NCI-H524 (cell line): ENCODE measurements at places on chromosomes 3 and 15.

DNA sequence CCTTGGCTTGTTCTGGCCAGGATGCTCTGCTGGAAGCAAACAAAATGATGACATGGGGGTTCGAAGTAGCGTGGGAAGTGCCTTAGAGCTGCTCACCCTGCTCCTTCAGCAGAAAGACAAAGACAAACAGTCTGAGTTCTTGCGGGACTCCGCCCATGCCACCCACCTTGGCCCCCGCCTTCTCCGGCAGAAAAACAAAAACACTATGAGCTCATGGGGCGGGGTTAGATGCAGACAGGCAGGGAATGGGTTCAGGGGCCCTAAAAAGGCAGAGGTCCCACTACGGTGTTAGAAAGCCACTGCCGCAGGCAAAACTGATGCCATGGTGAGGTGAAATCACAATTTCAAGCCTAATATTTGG lies 9.7 kb upstream of the NCKIPSD start:
- DNase-seq, result no peak

GRCh38 chr3:133756716-133757694 lies 10.8 kb downstream of the TF start:
- DNase-seq, result peak; percentile 92

DNA sequence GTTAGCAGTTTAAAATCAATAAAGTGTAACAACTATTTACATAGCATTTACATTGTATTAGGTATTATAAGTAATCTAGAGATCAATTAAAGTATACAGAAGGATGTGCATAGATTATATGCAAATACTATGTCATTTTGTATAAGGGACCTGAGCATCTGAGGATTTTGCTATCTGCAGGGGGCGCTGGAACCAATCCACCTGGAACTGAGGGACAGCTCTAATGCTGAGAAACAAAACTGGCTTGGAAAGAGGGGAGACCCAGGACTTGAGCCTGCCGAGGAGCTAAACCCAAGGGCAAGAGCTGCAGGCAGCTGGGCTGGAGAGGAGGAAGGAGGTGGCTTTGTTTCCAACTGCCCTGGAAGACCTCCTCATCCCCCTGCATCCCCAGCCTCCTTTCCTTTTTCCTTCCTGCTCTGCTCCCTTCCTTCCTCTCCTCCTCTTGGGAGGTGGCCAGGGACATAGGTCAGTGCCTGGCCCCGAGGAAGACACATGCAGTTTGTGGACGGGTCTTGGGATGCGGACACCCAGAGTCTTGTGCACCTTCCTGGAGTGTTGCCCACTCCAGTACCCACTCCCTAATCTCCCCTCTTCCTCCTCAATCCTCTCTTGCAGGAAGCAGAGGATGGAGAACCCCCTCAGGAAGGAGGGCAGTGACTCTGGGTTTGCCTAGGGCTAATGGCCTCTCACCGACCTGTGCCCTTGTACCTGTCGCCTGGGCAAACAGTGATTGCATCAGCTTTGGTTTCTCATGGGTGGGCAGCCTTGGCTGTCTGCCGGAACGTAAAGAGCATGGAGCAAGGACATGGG lies 825 bp upstream of the RTP3 start:
- no peak for DNase-seq

DNA sequence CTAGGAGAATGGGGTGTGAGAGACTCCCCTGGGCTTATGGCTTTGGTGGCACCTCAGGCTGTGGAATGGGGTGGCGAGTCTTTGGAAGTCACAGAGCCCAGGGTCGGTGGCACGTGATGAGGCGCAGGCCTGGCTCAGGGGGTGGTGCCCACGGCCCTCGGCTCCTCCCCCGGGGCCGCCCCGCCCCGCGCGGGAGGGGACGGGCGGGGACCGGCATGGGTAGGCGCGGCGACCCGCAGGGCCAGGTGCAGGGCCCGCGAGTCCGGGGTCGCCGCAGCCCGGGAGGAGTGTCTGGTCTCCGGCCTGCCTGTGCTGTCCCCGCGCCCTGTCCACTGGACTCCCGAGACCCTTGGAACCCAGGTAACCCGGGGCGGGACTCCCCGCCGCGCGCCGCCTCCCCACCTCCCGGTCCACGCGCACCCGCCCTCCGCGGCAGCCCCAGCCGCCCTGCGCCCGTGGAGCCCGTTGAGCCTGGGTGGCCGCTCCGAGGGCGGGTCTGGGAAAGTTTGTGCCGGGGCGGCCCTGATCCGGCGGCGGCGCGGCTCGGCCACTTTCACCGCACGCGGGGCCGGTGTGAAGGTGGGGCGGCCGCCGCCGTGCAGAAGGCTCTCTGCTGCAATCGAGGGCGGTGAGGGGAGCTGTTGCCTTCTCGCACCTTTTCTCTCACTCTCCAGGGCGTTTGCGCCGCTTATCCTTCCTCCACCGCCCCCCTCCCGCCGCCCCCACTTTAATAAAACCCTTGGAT lies at the start of gene PAQR5:
Gene PAQR5 (plus strand): TSS at position 216 of the 745 bp plus-strand sequence. CDS start 61,169 bp downstream, outside the sequence.
- peak; percentile 52 for DNase-seq

DNA sequence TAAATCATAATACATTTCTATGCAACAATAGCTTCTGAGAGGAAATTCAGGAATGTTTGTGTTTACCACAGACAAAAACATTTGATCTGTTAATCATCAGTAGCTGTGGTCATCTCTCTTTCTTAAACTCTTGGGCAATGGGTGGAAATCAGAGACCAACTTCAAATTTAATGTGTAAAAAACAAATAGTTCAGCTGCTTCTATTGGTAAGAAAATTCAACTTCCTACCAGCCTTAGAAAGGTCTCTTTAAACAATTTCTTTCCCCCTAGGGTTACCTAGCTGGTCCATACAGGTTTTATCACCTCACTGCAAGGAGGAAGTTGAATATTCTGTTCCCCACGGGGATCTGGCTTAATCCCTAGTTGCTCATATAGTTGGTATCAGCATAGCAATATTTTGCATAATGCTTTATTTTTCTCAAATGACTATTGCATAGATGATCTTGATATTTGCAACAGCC lies 20.3 kb upstream of the PPP4R2 start:
- DNase-seq, result no peak
